T-cell (primary cell): ENCODE measurements at places on chromosomes 13 and 19. TPM values are rescaled to one million over a fixed set of nuclear protein-coding genes. Genes with fewer than 3 reads are reported as not detected.

Gene DCAF15
- 118 TPM for total RNA-seq

Gene MYO1F
- 109 TPM for total RNA-seq

Gene ZNF587B
- 26.7 TPM for total RNA-seq

Gene NLRP9
- not detected for total RNA-seq

DNA sequence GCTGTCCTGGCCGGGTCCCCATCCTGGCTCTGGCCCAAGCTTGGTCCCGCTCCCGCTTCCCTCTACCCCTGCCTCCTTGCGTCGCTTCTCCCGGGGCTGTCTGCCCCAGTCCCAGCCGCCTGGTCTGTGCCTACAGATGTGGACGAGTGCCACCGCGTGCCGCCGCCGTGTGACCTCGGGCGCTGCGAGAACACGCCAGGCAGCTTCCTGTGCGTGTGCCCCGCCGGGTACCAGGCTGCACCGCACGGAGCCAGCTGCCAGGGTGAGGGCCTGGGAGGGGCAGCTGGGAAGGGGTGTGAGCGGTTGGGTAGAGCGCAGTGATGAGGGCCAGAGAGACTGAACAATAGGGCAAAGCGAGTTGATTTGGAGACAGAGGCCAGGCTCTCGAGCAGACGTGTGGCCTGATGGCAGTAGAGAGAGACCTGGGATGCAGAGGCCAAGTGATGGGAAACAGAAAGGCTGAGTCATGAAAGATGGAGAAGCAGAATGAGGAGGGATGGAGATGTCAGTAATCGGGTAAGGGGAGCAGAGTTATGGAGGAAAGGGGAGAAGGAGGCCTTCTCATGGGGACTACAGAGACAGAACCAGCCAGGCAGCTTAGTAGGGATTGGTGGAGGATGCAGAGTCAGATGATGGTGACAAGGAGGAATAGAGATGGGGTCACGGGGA is 9.4 kb downstream of the LTBP4 start:
- peaks cover 21% of the 10 kb centered on the region for H3K4me1 ChIP-seq
- peak overlapping the region; percentile 58 for H3K4me3 ChIP-seq
- H3K36me3 ChIP-seq, result no peaks in the 10 kb centered on the region
- H3K27ac ChIP-seq, result peak overlapping the region; percentile 90
- DNase-seq, result peak; percentile 54
- no peaks in the 10 kb centered on the region for H3K27me3 ChIP-seq

DNA sequence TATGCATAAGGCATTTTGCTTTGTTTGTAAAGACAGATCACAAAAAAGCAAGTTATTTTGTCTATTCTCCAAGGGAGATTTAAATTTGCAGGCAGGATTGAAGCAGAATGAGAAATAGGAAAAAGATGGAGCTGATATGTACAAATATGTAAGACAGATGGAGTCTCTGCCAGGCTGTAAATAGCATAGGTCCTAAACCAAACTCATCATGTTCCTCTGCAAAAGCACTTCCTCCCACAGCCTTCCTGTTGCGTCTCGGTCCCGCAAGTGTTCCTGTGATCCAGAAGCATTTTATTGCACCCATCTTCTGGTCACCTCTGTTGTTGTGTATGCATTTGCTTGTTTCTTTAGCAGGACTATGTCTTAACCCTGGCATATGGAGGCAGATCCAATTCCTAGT is 95.7 kb upstream of the CLDN10 start:
- H3K4me3 ChIP-seq, result no peak overlapping the region
- H3K27ac ChIP-seq, result no peak overlapping the region
- H3K36me3 ChIP-seq, result no peaks in the 10 kb centered on the region
- H3K27me3 ChIP-seq, result no peaks in the 10 kb centered on the region

DNA sequence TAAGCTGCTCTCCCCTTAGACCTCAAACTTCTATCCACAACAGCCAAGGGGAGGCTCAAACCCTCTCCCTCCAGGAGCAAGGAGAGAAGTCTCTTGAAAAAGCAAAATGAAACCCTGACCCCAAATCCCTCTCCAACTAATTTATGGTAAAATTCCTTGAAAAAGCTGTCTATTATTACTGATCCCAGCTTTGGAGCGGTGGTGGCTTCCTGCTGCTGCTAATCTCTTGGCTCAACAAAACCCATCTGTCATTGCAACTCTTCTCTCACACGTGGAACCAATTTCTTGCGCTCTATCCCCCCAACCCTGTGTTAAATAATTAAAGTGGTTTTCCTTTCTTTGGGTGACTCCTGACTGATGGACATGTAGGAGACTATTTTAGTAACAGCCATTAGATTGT is 64.1 kb upstream of the OXGR1 start:
- no peak overlapping the region for H3K4me3 ChIP-seq
- no peaks in the 10 kb centered on the region for H3K27me3 ChIP-seq
- no peak overlapping the region for H3K27ac ChIP-seq
- no peaks in the 10 kb centered on the region for H3K36me3 ChIP-seq
- DNase-seq, result no peak

DNA sequence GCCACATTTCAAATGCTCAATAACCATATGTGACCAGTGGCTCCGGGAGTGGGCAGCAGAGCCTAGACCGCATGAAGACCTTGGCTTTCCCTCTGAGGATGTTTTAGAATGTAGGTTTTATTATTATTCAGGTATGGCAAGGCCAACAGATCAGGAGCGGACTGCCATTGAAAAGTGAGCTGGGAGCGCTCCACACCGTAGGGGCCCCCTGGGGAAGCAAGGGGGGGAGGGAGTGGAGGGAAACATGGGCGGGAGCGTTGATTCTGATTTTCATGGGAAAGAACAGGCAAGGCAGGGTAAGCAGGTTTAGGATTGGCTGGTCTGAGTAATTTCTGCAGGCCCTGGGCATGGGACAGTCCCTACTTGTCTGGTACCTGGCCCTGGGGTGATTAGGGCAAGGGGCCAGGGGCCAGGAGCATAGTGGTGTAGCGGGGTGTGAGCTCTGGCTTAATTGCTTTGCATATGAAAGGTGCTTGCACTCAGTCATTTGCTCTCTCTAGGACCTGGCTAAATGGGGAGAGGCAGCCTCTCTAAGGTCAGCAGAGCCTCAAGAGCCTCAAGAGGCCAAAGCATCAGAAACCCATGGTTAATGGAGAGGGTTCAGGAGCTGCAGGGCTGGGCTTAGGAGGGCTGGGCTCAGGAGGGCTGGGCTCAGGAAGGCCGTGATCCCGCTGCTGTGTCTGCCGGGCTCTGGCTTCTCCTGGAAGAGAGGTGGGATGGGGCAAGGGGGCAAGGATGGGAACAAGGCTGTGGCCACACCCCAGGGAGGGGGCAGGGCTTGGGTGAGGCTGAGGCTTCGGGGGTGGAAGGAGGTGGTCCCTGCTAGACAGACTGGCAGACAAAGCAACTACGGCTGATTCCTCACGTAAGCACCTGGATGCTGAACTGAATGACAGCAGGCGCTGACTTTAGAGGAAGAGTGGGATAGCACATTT is 82.0 kb upstream of the WASF3 start:
- no peak overlapping the region for H3K27ac ChIP-seq
- H3K4me3 ChIP-seq, result no peak overlapping the region
- DNase-seq, result no peak
- no peaks in the 10 kb centered on the region for H3K4me1 ChIP-seq
- no peaks in the 10 kb centered on the region for H3K27me3 ChIP-seq

GRCh38 chr13:41785402-41786172 is 175.3 kb downstream of the VWA8 start:
- H3K4me1 ChIP-seq, result no peaks in the 10 kb centered on the region
- H3K4me3 ChIP-seq, result no peak overlapping the region
- H3K27ac ChIP-seq, result no peak overlapping the region

DNA sequence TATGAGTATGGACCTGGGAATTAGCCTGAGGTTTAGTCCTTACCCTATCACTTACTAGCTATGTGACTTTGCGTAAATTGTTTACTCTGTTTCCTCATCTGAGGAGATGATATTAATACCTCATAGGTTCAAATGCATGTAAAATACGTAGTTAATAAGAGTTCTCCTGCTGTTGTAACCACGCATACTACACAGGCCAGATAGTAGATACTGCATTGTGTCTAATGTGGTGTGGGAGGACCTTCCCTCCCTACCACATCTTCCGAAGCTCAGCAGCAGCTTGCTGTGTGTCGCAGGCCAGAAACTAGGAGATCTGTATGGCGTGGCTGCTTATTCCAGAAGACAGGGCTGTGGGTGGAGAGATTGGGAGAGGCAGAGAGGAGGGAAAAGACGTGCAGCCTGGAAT is 23.0 kb downstream of the GTF2F2 start:
- DNase-seq, result no peak
- H3K36me3 ChIP-seq, result no peaks in the 10 kb centered on the region
- H3K27ac ChIP-seq, result no peak overlapping the region
- H3K4me1 ChIP-seq, result no peaks in the 10 kb centered on the region

DNA sequence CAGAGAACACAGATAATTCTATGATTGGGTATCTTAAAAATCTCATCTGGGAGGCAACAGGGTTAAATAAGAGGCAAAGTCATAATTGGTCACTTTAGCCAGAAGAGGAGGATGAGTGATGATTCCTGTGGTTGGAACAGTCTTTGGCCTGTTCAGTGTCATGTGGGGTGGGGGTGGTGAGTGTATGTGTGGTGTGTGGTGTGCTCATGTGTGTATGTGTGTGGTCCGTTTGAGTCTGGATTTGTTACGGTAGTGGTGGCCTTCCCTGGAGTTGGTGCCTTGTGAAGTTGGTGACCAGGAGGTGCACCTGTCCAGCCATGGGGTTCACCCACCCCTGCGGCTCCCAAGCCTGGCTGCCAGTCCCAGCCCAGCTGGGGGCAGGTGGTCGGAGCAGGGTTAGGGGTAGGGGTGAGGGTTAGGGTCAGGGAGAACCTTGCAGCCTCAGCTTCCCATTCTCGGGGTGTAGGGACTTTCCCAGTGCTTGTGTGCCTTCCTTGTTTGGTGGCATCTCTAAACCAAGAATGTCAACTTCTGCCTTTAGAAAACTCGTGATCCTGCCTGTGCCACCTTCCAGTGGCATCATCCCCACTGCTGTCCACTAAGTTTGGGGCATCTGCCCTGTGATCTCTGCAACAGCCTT is 97.5 kb downstream of the RAB20 start:
- DNase-seq, result no peak
- H3K4me3 ChIP-seq, result no peak overlapping the region
- H3K27ac ChIP-seq, result no peak overlapping the region
- H3K4me1 ChIP-seq, result no peaks in the 10 kb centered on the region
- H3K36me3 ChIP-seq, result no peaks in the 10 kb centered on the region
- peaks cover under 1% of the 10 kb centered on the region for H3K27me3 ChIP-seq
